Muscle of arm (tissue), 14 donors: ENCODE measurements at places on chromosomes 12 and 14.

- DNase-seq: no peak
Observed at GRCh38 chr12:91882910-91883309, 262.7 kb downstream of the BTG1 start.

DNA sequence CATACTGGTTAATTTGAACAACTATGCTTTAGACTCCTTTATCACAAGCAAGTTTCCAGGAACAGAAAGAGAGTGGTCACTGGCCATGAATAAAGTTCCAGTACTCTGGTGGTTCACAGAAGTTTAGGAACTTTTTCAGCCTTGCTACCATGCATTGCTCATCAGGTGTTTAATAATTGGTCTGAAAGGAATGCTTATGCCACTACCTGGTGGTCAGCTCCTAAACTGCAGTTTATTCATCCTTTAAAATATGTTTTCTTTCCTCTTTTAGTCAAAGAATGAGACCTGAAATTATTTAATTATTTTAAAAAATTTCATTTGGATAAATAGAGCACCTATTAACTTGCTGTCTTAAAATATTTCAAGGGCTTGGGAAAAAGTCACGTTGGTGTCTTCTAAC lies 260.1 kb upstream of the OR4E1 start:
- DNase-seq: no peak

- peak; percentile 43 for DNase-seq
Observed at GRCh38 chr14:79161571-79161970, 991.4 kb downstream of the NRXN3 start.

GRCh38 chr12:122045262-122045661 lies 23.6 kb downstream of the BCL7A start:
- DNase-seq: no peak

- no peak for DNase-seq
Observed at GRCh38 chr14:56195223-56195622, 77.0 kb downstream of the PELI2 start.

GRCh38 chr12:27277846-27278260 lies 33.8 kb downstream of the STK38L start:
- DNase-seq: peak; percentile 47

DNA sequence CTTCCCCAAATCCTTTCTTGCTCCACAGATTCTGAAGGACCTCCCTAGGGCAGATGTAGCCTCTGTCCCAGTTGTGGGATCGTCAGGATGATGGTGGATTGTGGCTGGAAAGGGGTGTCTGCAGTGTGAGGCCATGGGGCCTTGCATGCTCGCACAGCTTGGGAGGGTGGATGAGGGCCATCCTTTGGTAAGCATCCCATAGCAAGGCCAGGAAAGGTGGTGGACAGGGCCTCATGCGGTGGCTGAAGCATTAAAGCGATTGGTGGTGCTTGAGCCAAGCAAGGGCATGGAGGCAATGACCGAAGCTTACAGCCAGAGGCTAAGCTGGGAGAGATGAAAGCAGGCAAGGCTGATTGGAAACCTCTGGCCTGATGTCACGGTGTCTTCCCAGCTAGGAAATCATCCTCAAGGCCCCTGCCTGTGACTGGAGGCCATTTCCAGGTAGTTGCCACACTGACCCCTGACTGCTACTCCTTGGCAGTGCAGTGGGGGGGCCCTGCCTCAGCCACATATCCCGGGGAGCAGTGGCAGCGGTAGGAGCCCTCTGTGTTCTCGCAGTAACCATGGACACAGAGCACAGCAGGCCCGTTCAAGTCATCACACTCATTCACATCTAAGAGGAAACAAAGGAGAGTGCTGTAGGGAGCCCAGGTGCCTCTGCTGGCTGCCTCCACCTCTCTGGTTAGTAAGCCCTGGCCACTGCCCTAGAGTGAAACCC lies 7.0 kb downstream of the ISCA2 start:
- DNase-seq: no peak

- no peak for DNase-seq
Observed at GRCh38 chr14:28344381-28344780, 422.2 kb upstream of the FOXG1 start.

DNA sequence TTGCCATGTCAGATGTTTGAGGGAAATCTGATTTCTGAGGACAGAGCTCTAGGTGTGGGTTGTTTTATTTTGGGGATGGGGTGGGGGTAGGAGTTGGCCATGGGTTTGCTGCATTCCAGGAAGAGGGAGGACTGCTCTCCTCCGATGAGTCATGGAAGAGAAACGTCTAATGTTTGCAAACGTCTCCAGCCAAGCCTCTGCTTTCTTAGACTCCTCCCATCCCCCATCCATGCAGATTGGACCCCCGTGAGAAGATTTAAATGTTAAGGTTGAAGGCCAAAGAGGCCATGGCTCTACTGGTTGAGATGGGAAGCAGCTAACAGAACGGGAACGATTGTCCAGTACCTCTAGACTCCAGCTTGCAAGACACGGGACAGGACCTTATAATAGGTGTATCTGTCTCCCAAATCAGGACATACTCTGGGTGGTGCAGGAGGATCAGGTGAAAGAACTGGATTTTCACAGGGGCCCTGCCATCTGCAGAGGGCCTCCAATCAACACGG lies 11.4 kb upstream of the ATP2A2 start:
- no peak for DNase-seq

- DNase-seq: no peak
Observed at GRCh38 chr12:17666641-17667324, 423.2 kb downstream of the RERGL start.

- DNase-seq: no peak
Observed at GRCh38 chr14:53409969-53410368, 256.8 kb upstream of the DDHD1 start.

DNA sequence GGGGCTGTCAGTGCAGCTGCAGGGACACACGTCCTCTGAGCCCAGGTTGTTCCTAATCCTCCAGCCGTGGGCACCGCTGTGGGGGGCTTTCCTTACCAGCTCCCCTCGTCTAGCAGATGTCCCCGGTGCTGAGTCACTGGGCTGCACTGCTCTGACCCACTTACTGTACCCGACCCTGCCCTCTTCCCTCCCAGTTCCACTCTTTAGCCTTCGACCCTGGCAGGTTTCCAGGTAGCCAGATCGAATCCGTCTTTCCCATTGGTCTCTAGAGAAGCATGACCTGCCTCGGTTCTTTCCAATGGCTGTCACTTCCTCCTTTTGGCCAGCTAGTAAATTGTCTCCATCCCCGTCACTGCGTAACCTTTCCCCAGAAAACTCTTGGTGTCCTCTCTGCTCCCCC lies 48.4 kb downstream of the ELK3 start:
- no peak for DNase-seq
